ENCODE measurements at places on chromosomes 16 and 17.

- no peak for DNase-seq
These were observed at the start of gene TM4SF5 for GRCh38 chr17:4771519-4772234. Gene TM4SF5 (plus strand): TSS chr17:4771886. CDS start chr17:4771923, 37 bp downstream.

DNA sequence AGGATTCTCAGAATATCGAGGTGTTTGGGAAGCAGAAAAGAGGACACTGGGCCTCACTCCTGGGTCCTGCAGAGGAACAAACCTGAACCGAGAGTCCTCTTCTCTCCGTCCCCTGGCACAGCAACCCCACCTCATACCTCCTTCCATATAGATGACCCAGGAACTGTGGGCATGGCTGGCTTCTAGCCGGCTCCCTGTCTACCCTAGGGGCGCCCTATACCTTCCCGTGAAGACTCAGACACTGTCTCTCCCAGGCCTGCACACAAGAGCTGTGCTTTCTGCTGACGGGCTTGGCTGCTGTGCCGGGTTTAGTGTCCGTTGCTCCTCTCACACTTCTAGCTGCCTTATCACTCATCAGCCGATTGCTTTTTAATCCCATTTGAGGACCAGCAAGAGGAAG lies 46.5 kb upstream of the CRISPLD2 start:
- no peak for DNase-seq

DNA sequence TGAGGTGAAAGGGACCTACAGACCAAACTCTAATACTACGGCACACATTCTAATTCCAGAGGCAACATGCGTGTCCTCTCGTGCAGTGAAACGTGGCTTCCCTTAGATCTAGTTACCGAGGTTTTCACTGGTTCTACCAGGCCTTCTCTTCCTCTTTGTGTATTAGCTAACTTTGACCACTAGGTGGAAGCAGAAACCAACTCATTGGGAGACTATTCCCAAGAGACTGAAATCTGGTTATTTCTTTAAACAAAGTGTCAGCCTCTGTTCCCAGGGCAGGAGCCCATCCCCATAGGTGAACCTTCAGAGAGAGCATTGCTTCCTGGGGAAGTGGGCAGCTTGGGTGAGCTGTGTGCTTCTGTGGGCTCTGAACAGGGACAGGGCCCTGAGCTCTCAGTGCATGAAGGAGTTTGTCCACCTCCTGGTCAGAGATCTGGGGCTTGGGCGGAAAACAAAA lies 19.7 kb upstream of the RCVRN start:
- peak; percentile 91 for DNase-seq

DNA sequence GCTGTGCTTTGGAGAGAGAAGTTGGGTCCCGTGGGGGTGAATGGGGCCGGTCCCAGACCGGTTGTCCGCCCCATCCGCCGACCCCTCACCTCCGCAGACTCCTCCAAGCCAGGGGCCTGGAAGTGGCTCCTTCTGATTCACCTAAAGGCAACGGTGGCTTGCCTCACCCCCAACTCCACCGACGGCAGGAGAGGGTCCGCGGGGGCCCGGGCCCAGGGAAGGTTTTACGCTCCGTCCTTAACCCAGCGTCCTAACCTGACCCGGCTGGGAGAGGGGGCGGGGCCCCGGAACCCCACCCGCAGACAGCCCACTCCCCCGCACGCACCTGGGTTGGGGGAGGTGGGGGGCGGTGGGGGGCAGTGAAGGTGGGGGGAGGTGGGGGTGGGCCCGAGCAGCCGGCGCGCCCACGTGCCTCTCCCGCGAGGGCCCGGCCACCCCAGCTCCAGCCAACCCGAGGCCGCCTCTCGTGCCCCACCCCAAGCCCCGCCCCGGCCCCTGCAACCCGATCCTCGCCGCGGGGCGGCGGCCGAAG lies 12.7 kb upstream of the CD300A start:
- DNase-seq, result no peak

DNA sequence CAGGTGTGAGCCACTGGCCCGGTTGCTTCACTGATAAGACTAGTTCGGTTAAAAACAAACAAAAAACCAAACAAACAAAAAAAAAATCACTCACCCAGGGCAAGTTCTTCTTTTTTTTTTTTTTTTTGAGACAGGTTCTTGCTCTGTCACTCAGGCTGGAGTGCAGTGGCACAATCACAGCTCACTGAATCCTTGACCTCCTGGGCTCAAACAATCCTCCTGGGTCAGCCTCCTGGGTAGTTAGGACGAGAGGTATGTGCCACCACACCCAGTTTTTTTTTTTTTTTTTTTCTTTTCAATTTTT lies 119.5 kb upstream of the CORO6 start:
- DNase-seq, result no peak

DNA sequence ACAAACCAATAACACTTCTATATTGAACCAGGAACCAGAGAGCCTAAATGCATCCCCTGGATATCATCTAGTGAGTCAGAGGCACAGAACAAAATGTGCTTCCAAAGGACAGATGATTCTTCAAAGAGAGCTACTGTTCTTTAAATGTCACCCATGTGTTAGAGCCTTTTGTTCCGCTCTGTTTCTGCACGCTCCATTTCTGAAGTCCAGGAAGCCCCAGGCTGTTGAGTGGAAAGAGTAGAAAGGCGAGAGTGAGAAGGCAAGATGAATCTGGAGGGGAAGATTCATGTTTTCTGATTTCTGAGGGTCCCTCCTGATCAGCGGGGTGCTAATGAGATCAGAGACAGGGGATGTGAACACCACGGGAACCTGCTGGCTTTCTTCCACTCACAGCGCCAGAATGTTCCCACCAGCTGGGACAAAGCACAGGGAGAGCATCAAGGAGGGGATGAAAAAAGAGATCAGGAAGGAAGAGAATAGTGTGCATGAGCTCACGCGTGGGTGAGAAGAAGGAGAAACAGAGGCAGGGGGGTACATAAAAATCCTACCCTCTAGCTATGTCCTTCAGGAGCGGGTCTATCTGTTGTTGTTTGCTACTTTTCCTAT lies 559.9 kb upstream of the HSBP1 start:
- peak; percentile 8 for DNase-seq

DNA sequence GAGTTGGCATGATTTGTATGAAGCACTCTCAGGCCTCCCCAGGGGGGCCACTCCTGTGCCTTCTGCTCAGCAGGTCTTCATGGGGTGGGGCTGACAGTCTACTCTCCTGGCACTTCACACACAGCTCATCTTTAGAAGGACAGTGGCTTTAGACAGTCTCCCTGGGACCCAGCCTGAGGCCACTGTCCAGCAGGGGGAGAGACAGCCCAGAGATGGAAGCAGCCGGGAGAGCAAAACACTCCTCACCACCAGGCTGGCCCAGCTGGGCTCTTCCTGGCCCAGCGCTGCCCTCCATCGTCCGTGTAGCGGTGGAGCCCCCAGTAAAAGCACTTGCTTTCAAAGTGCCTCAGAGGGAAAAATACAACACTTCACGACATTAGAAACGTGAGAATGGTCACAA lies 62.0 kb upstream of the CRHR1 start:
- DNase-seq, result peak; percentile 26

DNA sequence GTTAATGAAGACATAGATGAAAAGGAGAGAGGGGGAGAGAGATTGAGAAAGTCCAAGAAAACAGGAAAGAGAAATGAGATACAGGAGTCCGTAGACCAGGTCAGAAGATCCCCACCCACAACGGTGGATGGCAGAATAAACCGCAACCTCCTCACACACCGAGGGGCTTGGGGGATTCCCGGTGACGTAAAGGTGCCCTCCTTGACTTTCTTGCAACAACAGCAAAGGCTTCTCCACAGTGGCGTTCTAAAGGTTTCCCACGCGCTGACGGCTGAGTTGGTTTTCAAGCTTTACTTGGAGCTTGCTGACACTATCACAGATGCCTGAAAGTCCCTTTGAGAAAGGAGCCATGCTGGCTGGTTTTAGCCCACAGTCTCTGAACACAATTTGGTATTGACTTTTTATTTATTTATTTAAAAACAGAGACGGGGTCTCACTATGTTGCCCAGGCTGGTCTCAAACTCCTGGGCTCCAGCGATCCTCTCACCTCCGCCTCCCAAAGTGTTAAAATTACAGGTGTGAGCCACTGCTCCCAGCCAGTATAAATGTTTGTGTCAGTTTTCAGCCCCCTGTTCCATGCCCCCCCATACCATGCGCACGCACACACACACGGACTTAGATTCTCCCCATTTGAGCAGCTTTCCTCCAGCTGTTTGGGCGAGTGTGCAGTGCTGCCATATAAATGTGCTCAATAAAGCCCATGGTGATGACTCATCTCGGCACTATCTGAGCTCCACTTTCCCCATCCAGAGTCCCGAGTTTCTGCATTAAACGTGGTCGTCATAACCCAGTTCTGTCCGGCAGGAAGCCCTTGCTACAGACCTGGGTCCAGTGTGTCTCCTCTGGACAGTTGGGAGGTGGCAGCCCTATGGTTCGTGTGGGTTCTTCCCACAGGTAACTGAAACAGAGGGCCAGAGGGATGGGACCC lies 33.0 kb upstream of the SEC14L1 start:
- no peak for DNase-seq
